ENCODE measurements at places on chromosomes 11 and 22.

GRCh38 chr11:21174781-21175180 is 505.4 kb downstream of the NELL1 start:
- no peak for DNase-seq

DNA sequence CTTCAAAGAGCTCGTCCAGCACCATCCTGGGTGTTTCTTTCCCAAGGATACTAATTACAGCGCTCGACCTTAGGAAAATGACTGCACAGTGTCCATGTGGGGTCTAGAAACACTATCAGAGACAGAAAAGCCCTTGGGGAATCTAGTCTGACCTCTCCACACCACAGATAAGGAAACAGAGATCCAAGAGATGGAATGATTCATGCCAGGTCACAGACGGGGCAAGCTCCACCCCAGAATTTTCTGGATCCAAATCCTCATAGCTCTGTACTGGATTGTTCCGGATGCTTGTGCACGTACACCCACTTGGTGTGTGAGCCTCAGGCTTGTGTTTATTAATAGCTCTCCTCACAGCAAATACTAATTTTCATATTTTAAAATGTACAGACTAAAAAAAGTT is 11.3 kb downstream of the ABTB2 start:
- DNase-seq = no peak

- no peak for DNase-seq
Observed at GRCh38 chr22:19127329-19128008, 3.6 kb upstream of the TSSK2 start.

GRCh38 chr11:123179586-123179985 is 15.5 kb downstream of the CLMP start:
- no peak for DNase-seq

DNA sequence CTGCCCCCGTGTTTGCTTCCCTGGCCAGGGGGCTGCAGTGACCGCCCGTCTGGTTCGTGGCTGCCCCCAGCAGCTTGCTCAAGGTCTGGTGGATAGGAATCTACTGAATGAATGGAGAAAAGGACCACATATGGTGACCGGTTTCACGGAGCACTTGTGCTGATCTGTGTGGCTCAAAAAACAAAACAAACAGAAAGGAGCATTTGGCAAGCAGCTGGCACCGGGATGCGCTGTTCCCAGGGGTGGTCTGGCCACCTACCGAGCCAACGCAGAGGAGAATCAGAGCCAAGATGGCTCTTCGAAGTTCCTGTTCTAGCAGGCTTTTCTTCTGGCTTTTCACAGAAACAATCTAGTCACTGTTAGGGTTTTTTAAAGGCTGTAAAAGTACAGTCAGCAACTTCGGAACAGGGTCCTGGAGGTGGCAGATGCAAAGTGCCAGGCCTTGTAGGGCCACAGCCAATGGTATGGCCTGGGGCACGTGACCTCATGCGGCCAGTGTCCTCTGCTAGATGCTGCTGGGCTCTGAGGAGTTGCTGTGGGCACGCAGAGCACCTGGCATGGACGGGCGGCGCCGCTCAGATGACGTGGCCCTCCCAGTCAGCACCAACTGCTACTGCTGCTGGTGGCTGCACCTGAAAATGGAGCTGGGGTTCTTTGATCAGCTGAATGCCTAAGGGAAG is 27.3 kb upstream of the PACSIN2 start:
- no peak for DNase-seq

- DNase-seq = no peak
Observed at GRCh38 chr11:124762624-124763155, 600 bp upstream of the ESAM start.

GRCh38 chr22:26646158-26646557 is 11.2 kb upstream of the MIAT start:
- no peak for DNase-seq

GRCh38 chr22:27801616-27802345 is at the start of gene MN1:
MN1 (minus strand) TSS chr22:27801756; CDS start chr22:27800543, 1,213 bp downstream.
- peak; percentile 46 for DNase-seq

DNA sequence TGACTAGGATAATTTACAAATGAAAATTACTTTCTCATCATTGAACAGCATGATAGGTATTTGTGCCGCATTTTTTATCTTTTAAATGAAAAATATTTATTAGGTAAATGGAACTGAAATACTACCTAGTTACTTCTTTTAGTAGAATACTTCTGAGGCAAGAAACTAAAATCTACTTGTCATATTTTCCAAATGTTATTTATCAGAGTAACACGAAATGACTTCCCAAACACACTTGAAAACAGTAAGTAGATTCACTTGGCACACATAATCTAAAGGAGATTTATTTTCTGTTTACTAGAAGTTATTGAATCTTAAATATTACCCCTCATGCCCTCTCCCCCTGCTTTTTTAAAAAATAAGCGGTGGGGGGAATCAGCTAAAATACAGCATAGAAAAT is 2.3 kb downstream of the QSER1 start:
- no peak for DNase-seq

GRCh38 chr11:70504246-70505020 is 106.1 kb downstream of the CTTN start:
- DNase-seq = no peak

Measured in activated gamma-delta T cell treated with Interleukin-2 at 50 U/mL for 16 hours (primary cell).